ENCODE measurements at places on chromosomes 2 and 18. TPM values are rescaled to one million over a fixed set of nuclear protein-coding genes. Genes with fewer than 3 reads are reported as not detected.

DNA sequence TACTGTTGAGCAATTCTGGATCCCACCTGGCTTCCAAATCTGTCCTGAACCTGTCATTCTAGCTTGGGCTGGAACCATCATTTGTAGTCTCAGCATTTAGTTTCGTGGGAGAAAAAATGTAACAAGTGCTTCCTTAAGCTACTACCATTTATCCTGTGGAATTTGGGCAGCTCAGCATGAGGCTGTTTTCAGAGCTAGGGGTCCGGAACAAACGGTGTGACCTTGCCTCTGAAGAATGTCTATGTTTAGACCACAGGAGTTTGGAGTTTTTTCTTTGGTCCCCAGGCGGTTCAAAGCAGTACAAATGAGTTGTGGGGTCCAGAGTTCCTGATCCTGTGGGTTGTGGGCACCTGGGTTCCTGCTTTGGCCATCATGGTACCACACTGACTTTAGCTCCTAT is 59.1 kb upstream of the TMEM178A start:
- H3K4me1 ChIP-seq = peaks cover 8% of the 10 kb centered on the region
- DNase-seq = peak; percentile 81
- no peaks in the 10 kb centered on the region for H3K36me3 ChIP-seq

- no peak overlapping the region for H3K4me3 ChIP-seq
- no peak overlapping the region for H3K27ac ChIP-seq
- no peak for DNase-seq
Measured at GRCh38 chr2:98293030-98293429, 53.2 kb upstream of the CNGA3 start.

GRCh38 chr18:37935086-37935485 is 369.5 kb upstream of the CELF4 start:
- no peaks in the 10 kb centered on the region for H3K27me3 ChIP-seq
- H3K4me3 ChIP-seq = no peak overlapping the region
- no peak overlapping the region for H3K27ac ChIP-seq
- no peak for DNase-seq

DNA sequence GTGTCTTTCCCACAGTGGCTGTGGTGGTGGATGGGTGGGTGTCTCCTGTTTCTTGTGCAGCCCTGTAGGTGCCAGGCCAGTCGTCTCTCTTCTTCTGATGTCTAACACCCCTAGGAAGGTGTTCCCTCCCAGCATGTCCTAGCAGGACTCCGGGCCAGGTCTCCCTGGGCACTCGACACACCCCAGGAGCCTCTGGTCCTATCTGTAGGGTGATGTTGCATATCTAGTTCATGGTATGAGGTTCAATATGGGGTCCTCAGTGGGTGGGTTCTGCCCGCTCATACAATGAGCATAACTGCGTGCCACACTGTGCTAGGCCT is 14.4 kb downstream of the NGEF start:
- DNase-seq = peak; percentile 26
- H3K4me1 ChIP-seq = no peaks in the 10 kb centered on the region
- H3K27ac ChIP-seq = no peak overlapping the region
- no peaks in the 10 kb centered on the region for H3K36me3 ChIP-seq
- H3K4me3 ChIP-seq = no peak overlapping the region

The XIRP2 gene
- 0.14 TPM for total RNA-seq

The RUFY4 gene
- total RNA-seq = not detected

GRCh38 chr2:45856391-45857274 is 205.2 kb downstream of the PRKCE start:
- H3K27ac ChIP-seq = no peak overlapping the region
- peaks cover 9% of the 10 kb centered on the region for H3K4me1 ChIP-seq
- H3K36me3 ChIP-seq = no peaks in the 10 kb centered on the region
- H3K27me3 ChIP-seq = peaks cover 13% of the 10 kb centered on the region
- H3K4me3 ChIP-seq = no peak overlapping the region
- no peak for DNase-seq

The SPC25 gene
- 22.4 TPM for total RNA-seq

- H3K27ac ChIP-seq = no peak overlapping the region
- H3K27me3 ChIP-seq = no peaks in the 10 kb centered on the region
- DNase-seq = no peak
- no peak overlapping the region for H3K4me3 ChIP-seq
- peaks cover 6% of the 10 kb centered on the region for H3K4me1 ChIP-seq
- H3K36me3 ChIP-seq = peaks cover 19% of the 10 kb centered on the region
Measured at GRCh38 chr2:72744049-72744448, 81.8 kb downstream of the EXOC6B start.

- no peaks in the 10 kb centered on the region for H3K27me3 ChIP-seq
- no peak overlapping the region for H3K27ac ChIP-seq
- no peaks in the 10 kb centered on the region for H3K4me1 ChIP-seq
- no peak for DNase-seq
Measured at GRCh38 chr18:71442731-71443141, 1101.4 kb downstream of the CBLN2 start.

GRCh38 chr2:106353676-106354075 is 114.5 kb downstream of the RGPD3 start:
- no peaks in the 10 kb centered on the region for H3K36me3 ChIP-seq
- no peak overlapping the region for H3K27ac ChIP-seq
- H3K27me3 ChIP-seq = no peaks in the 10 kb centered on the region
- peaks cover 7% of the 10 kb centered on the region for H3K4me1 ChIP-seq
- DNase-seq = no peak
- no peak overlapping the region for H3K4me3 ChIP-seq

DNA sequence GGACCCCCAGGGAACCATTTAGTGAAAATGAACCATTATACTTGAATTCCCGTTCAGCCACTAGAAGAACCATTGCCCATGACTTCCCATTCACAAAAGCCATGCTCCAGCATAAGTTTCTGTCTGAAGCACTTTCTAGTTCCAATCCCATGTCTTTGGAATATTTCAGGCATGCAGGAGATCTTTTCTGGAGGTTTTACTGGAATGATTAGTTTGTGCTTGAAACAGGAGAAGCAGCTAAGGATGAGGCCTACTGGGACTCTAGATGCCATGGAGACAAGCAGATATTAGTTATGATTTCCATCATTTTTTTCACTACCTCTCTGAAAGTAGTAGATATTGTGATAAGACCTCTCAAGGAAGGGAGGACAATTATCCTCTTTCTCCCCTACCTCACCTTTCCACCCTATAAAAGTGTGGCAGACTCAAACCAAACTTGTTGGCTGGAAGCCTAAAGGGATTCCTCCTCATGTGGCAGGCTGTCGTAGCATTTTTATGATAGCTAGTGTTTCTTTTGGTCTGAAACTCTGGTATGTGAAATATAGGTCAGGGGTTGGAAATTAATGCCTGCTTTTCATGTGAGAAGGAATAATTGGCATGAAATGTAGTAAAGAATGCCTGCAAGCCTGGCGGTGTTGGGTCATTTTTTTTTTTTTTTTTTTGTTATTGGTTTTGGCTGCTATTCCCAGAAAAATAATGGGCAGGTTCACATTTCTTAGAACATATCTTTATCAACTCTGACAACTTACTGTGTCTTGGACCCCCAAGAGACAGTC is 29.3 kb upstream of the MMADHC start:
- DNase-seq = no peak
- no peak overlapping the region for H3K27ac ChIP-seq
- H3K4me3 ChIP-seq = no peak overlapping the region

All from endodermal cell (in vitro differentiated cells).